Fibroblast of the aortic adventitia (primary cell): ENCODE measurements at places on chromosomes 7 and 10.

DNA sequence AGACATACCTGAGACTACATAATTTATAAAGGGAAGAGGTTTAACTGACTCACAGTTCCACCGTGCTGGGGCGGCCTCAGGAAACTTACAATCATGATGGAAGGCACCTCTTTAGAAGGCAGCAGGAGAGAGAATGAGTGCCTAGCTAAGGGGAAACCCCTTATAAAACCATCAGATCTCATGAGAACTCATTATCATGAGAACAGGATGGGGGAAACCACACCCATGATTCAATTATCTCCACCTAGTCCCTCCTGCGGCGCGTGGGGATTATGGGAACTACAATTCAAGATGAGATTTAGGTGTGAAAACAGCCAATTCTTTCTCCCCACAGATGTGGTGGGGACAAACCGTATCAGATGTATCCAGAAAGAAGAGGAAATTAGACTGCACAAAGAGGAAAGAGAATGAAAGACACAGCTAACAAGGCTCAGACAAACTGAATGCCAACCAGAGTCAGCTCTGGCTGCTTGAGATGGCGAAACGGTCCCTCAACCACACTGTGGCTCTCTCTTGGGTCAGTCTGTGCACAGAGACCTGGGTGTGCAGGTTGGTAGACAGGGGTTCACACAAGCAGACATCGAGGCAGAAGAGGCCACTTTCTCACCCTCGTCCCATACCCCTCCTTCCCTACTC lies 375.6 kb downstream of the SFMBT2 start:
- no peak for DNase-seq

- DNase-seq: peak; percentile 57
Measured at GRCh38 chr10:17227367-17228090, 512 bp upstream of the VIM start.

- no peak for DNase-seq
Measured at GRCh38 chr7:92632791-92633190, 42.6 kb upstream of the FAM133B start.

- DNase-seq: no peak
Measured at GRCh38 chr7:157717211-157718174, 380.7 kb downstream of the DNAJB6 start.

GRCh38 chr7:41167836-41168235 lies 535.1 kb downstream of the INHBA start:
- DNase-seq: no peak

DNA sequence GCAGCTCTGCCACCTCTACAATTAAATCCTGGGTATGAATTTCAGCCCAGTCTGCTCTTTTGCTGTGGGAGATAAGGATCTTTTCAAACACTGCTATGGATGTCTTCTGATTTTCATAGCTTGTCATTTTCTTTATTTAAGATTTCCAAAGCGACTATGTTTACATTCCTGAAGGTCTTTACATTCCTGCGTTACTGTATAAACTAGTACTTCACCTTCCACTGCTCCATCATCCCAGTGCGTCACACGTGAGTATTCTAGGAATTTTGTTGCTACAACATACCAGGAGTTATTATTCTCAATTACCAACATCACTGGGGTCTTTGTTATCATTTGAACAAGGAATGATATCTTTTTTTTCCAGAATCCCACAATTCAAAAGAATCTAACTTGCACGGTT lies 944.7 kb downstream of the SORCS3 start:
- DNase-seq: peak; percentile 56

- no peak for DNase-seq
Measured at GRCh38 chr10:104862-105565, 30.2 kb upstream of the ZMYND11 start.

DNA sequence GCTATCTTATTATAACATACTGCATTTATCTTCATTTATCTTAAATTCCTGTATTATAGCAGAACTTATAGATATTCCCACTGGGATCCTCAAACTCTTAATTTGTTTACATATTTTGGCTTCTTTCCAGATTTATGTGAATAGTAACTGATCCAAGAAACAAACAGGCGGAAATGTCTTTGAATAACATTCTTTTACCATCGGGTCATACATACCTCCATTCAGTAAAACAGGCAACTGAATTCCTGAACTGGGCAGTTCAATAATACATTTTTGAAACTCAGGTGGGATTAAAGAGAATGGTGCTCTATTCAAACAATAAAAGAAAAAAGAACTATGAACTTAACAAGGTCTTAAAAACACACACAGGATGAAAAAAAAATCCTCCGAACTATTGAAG lies 337.4 kb downstream of the CRPPA start:
- DNase-seq: no peak

- no peak for DNase-seq
Measured at GRCh38 chr10:113982296-113982695, 61.4 kb upstream of the ADRB1 start.

DNA sequence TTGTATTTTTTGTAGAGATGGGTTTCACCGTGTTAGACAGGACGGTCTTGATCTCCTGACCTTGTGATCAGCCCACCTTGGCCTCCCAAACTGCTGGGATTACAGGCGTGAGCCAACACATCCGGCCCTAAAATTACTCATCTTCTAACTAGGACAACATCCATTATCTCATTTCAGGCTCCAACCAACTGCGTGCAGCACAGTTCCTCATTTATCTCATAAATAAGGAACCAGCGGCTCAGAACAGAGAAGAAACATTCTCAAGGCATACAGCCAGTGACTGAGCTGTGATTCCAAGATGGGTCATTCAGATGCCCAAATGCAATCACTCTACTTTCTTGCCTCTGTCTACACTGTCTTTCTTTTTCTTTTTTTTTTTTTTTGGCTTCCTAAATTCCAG lies 356.1 kb downstream of the ELMO1 start:
- no peak for DNase-seq

- DNase-seq: no peak
Measured at GRCh38 chr7:67413670-67414069, 417.0 kb downstream of the TYW1 start.

GRCh38 chr10:56920601-56921261 lies 559.7 kb upstream of the ZWINT start:
- no peak for DNase-seq

GRCh38 chr7:37683246-37684120 lies at the start of gene GPR141:
Gene GPR141 (plus strand): TSS chr7:37683766. CDS start chr7:37740394, 56,628 bp downstream.
- DNase-seq: no peak

DNA sequence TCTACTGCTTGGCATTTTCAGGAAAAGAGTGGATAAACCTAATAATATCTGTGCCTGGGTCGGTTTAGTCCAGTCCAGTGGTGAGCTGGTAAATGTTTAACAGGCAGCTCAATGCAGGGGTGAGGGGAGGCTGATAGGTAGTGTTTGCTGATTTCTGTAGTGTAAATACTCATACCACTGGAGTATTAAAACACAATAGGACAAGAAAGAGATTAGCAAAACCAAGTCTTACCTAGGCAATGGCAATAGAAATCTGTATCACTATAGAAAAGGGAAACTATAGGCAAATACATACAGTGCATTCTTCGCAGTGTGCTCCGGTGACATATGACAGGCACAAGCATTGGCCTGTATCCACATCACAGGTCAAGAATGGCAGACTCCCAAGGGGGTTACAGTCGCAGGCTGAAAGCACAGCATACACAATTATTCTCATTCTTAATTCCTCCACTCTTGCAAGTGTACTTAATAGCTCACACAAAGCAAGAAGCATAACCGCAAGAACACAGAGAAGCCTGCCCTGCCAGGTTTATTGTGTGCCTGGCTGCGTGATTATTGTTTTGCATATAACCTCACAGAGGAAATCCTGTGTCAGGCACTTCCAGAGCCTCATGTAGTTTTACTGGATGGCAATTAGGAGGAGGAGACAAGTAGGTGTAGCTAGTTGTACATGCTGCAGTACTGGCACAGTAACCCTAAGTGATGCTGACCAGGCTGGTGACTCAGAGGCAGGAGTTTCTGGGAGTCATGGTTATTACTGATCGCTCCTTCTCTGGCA lies 35.0 kb downstream of the LAMB4 start:
- peak; percentile 95 for DNase-seq

- DNase-seq: no peak
Measured at GRCh38 chr7:108157606-108158335, 27.6 kb upstream of the LAMB4 start.

DNA sequence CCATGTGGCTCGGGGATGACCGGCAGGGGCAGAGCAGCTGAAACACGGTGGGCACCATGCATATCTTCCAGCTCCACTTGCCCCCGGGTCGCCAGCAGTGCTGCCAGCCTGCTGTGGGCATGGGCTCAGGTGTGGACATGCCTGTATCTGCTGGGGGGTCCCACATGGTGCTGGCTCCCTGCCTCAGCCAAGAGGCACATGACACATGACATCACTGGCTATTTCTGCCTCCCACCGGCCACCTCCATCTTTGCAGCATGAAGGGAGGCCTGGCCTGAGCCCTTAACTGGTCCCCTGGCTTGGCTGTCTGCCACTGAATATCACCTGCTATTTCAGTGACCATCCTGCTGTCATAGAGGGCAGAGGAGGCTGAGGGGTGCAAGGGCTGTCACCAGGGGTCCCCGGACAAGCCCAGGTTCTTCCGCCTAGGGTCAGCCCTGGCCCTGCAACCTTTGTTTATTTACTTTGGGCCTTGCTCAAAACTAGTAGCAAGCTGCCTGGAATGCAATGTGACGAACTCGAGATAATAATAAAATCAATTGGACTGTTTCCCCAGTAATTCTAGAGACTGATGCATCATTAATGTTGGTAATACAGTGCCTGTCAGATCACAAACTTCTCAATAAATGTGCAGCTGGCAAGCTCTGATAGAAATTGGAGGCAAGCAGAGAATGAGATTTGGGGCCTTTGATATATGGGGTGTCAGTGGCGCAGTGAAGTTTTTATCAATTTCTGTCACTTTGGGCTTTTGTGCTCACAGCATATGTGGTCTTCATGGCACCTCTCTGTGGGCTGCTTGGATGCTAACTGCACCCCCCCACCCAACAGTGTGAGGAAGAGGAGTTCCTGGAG lies 28.5 kb downstream of the ZMIZ1 start:
- peak; percentile 49 for DNase-seq

GRCh38 chr7:6277476-6277875 lies 5.1 kb upstream of the CYTH3 start:
- DNase-seq: no peak

GRCh38 chr7:101094791-101095375 lies 9.6 kb downstream of the TRIM56 start:
- peak; percentile 77 for DNase-seq

DNA sequence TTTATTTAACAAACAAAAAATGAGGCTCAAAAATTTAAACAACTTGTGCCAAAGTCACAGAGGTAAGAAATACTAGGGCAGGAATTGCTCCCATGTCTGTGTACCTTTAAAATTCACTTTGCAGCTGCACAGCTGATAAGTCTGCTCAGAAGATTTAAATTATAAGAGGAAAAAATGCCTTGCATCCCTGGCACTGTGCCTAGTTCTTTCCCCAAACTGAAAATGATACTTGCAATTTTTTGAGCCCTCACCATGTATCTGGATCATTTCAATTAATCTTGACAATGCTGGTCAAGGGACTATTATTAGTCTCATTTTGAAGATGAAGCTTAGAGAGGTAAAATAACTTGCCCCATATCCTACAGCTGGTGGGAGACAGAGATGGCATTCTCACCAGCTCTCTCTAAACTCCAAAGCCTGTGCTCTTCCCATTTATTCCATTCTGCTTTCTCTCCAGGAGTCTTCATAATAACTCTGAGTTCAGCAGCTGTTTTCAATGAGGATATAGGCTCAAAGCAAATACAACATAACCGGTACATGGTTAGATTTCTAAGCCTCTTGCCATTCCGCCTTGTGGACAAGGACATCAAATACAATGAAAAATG lies 350.5 kb upstream of the LRRTM3 start:
- no peak for DNase-seq

GRCh38 chr7:121196286-121196685 lies 132.5 kb upstream of the WNT16 start:
- no peak for DNase-seq

DNA sequence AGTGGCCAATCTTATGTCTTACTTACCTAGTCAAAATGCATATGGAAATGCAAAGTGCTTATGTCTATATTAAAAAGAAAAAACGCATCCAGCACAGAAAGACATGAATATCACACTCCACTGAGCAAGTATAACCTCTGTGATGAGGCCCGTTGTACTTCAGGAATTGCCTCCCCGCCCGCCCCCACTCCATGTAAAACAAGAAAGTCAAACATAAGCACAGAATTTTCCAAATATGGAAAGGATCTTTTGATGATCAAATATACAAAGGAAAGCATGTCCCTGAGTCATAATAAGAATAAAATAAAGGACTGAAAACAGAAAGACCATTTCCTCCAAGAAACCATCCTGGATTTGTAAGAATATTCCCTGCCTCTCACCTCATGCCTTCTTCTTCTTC lies 229.1 kb downstream of the BAMBI start:
- no peak for DNase-seq

GRCh38 chr7:35975851-35976454 lies 175.1 kb downstream of the SEPTIN7 start:
- DNase-seq: peak; percentile 86

DNA sequence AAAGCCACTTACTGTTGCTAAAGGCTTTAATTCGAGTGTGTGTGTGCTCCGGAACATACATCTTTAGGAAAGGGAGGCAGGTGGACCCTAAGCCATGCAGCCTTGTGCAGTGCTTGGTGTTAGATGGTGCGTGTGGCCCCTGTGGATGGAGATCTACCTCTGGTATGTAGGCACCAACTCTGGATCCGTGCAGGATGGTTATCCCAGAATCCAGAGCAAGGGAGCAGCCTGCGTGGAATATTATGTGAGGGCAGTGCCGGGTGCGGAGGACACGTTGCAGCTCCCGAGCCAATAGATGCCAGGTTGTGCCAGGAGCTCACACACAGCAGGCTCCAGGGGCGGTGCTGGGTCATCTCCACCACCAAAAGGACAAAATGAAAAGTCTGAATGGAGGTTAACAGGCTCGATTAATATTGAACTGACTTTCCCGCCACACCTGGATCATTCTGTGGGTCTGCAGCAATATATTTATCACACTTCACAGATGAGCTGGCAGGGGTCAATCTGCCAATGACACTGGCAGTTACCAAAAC lies 143.0 kb upstream of the NPS start:
- DNase-seq: no peak

DNA sequence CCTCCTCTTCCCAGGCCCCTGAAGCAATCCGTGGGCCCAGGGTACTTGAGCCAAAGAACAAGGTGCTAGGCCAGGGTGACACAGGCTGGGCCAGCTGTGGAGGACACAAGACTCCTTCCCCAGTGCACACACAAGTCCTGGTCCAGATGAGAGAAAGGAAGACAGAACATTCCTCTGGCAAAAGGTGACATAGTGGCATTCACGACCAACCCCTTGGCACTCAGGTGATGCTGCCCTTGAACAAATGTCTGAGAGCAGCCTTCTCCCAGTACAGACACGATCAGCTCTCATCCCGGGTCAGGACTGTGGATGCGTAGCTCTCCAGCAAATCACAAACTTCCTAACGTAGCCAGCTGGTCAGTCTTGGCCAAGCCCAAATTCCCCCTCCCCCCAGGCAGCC lies 118.5 kb downstream of the OAT start:
- no peak for DNase-seq

GRCh38 chr10:121700416-121700815 lies 102.2 kb upstream of the FGFR2 start:
- DNase-seq: no peak

- no peak for DNase-seq
Measured at GRCh38 chr10:95505641-95506040, 55.5 kb downstream of the SORBS1 start.

GRCh38 chr7:886626-887487 lies 10.5 kb downstream of the GET4 start:
- no peak for DNase-seq

- no peak for DNase-seq
Measured at GRCh38 chr7:44484482-44485313, 5.8 kb downstream of the NUDCD3 start.
